ENCODE measurements at places on chromosomes 11 and 22.

GRCh38 chr11:129048911-129049310 lies 106.2 kb upstream of the TP53AIP1 start:
- no peak for DNase-seq

- no peak for DNase-seq
Observed at GRCh38 chr11:66593650-66594049, 665 bp downstream of the CCS start.

DNA sequence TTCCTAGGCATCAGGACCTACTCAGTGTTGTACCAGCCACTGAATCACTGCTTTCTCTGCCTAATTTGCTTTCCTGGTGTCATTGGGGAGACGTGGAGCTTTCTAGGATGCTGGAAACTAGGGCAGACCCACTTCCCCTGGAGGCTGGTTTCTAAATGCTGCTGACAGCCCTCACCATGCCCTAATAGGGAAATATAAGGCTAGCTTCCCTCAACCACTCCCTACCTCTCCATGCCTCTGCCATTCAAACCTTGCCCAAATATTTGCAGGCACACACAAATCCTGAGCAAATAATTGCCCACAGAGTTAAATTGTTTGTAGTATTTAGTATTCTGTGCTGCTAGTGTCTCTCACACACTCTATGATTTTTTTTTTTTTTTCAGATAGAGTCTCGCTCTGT lies 310.2 kb downstream of the DDX10 start:
- DNase-seq = no peak

DNA sequence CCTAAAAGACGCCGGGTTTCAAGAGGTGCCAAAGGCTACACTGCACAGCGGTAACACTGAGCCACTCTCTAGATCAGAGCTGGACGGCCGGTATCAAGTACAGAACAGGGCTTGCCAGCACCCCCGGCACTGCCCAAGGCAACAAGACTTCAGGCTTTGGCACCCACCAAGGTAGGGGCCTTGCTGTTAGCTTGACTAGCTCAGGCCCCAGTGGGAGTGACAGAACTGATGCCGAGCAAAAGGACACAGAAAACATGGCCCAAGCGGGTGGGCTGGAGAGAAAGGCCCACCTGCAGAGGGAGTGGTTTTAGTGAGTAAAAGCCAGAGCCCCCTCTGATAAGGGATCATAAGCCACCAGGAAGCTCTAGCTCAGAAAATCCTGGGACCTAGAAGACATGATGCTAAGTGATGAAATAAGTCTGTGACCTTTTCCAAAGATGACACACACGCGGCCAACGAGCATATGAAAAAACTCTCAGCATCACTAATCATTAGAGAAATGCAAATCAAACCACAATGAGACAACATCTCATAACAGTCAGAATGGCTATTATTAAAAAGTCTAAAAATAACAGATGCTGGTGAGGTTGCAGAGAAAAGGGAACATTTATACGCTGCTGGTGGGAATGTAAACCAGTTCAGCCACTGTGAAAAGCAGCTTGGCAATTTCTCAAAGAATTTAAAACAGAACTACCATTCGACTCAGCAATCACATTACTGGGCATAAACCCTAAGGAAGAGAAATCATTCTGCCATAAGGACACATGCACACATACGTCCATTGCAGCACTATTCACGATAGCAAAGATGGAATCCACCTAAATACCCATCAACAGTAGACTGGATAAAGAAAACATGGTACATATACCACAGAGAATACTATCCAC lies 12.9 kb downstream of the EHD1 start:
- DNase-seq = no peak

GRCh38 chr11:108909921-108910320 lies 245.1 kb downstream of the DDX10 start:
- no peak for DNase-seq

DNA sequence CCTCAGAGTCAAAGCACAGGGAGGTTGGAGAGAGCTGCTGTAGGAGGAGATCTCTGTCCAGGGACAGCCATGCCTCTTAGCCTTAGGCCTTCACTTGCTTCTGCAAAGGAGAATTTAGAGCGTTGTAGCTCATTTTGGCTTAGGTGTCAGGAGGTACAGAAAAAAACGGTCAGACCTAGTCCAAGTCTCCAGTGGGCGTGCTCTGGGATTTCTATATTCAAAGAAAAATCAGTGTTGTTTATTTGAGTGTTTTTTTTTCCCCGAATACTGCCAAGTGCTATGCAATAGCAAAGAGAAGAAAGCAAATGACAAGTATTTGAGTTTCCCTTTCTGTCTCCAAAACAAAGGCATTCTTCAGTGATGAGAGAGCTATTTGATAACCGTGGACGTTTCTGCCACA lies 22.7 kb upstream of the OPCML start:
- no peak for DNase-seq
